Activated CD8-positive, alpha-beta T cell treated with anti-CD3 and anti-CD28 coated beads, Interleukin-2, amount 10 ng/mL, durations not matched to agents 7 days and 5 days (primary cell): ENCODE measurements at places on chromosomes 13 and 19. TPM values are rescaled to one million over a fixed set of nuclear protein-coding genes. Genes with fewer than 3 reads are reported as not detected.

Gene CYP2A6
- total RNA-seq, result not detected

Gene KLK3
- total RNA-seq, result not detected

Gene KLF1
- total RNA-seq, result not detected

Gene ZNF681
- 5.5 TPM for total RNA-seq

Gene YIPF2
- 20.4 TPM for total RNA-seq

Gene TMEM259
- 160 TPM for total RNA-seq

Gene PSG11
- not detected for total RNA-seq

Gene SELENOV
- not detected for total RNA-seq

Gene FGF21
- not detected for total RNA-seq

Gene ZNF816
- 12.9 TPM for total RNA-seq

Gene SPART
- total RNA-seq, result 16.6 TPM

Gene ACP7
- total RNA-seq, result not detected

Gene FCER2
- total RNA-seq, result 0.31 TPM

Gene CD22
- 0.52 TPM for total RNA-seq

Gene CBLC
- not detected for total RNA-seq

Gene ZFP28
- total RNA-seq, result 6.6 TPM

Gene FCGBP
- total RNA-seq, result 5.8 TPM

Gene DNAJC15
- 12.3 TPM for total RNA-seq

Gene UHRF1
- 180 TPM for total RNA-seq

Gene B3GLCT
- total RNA-seq, result 5.5 TPM

Gene PLPPR2
- 1.1 TPM for total RNA-seq

Gene CSNK1A1L
- total RNA-seq, result not detected
